ENCODE measurements at places on chromosomes 2 and 18.
A peak's percentile ranks its signal among the peaks of the same experiment; 100 is the strongest.

- no peak for DNase-seq
These were observed 505.4 kb downstream of the BCL11A start for GRCh38 chr2:60047944-60048525.

GRCh38 chr18:58867281-58867961 is 2.7 kb downstream of the ZNF532 start:
- DNase-seq = no peak

DNA sequence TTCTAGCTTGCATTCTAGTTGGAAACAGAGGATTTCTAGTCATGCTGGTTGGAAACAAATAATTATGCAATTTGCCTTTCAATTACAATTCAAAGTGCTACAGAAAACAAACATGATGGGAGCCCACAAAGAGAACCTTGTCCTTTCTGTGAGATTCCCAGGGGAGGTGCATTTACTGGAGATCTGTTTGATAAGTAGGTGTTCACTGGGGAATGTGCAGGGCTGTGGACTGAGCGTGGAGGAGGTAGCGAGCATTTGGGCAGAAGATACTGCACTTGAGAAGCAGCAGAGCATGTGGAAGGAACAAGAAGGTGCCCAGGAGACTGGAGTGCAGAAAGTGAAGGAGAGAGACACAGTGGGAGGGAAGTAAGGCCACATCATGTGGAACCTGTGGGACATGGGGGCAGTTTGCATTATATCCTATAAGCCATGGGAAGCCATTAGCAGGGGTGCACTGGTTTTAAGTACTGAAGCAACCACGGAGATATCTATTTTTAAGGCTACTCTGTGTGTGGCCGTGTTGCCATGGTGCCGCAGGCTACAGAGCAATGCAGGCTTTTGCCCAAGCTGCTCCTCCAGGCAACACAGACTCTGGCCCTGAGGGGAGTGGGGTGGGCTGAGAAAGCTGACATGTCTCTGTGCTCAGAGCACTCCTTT is 154.0 kb downstream of the ANTXR1 start:
- DNase-seq = no peak

DNA sequence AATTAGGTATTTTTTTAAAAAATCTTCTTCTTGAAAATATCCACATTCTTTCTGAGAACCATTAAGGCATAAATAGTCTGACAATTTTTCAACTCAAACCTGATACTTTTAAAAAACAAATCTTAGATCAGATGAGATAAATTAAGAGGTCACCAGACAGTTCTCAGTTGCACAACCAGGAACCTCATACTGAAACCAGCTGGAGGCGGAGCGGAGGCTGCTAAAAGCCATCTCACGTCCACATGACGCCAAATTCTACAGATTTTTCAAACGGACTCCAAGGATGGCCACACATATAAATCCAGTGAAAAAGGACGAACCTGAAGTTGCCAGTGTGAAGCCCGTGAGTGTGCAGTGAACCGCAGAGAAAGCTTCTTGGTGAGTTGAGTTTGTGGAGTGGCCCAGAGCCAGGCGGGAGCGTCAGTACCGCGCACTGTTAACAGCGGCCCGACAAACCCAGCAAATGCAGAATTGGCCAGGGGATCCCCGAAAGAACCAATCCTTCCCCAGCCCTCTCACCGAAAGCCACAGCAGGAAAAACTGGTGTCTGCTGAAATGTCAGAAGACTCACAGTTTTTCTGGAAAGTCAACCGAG is 53.1 kb upstream of the BBS5 start:
- no peak for DNase-seq

DNA sequence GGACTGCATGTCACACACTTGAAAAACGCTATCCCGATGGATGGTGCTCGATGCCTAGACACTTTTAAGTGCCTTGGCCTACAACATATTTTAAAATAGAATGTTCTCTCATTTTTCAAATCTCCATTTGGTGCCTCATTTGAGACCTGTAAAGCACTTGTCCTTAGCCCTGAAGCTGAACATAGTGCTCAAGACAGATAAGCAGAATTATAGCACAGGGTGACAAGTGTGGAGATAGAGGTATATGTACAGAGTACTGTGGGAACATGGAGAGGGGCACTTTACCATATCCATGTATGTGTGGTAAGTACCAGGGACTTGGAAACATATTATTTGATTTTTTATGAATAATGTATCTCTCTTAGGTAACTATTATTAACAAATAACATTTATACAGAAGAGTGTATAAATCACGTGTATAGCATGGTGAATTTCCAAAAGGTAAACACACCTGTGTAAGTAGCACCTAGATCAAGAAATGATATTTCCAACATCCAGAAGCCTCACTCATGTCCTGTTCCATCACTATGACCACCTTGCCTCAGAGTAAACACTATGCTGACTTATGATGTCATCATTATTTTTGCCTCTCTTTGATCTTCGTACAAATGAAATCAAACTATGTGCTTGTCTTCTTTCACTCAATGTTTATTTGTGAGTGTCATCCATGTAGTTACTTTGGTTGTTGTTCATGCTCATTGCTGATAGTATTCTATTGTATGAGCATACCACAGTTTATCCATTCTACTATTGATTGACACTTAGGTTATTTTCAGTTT is 103.6 kb downstream of the BABAM2 start:
- DNase-seq = no peak

- no peak for DNase-seq
These were observed 1.6 kb downstream of the IRS1 start for GRCh38 chr2:226797989-226798421.

DNA sequence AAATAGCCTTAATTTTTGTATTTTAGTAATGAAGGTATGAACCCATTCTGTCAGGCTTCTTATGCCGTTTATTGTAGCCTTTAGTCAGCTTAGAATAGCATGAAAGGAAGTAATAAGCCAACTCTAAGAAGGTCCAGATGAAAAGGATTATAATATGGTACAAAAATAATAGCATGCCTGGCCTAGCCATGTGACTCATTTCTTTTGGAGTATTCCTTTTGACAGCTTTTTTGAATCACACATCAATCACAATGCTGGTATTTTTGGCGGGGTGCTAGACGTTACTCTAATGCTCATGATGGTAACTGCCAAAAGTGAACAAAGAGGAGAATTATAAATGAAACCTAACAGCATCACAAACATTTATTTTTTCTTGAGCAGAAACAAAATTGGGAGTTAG is 19.9 kb downstream of the FMNL2 start:
- no peak for DNase-seq

DNA sequence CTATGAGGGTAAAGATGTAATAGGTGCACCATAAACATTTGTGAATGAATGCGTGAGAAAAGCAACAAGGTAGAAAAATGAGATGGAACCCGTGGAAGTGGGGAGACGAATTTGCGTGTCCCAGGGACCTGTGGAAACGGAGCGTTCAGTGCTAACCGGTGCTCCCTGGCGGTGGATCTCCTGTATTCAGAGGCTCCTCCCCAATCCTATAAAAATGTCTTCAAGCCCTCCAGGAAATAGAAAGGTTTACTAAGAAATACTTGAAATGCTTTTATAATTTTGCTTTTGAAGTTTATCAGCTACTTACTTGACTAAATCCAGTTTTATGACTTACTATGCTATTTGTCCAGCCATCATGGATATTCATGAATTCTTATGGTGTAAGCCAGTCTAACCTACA is 62.8 kb upstream of the RBM44 start:
- no peak for DNase-seq

GRCh38 chr2:178250429-178250828 is 56.1 kb downstream of the OSBPL6 start:
- DNase-seq = no peak

DNA sequence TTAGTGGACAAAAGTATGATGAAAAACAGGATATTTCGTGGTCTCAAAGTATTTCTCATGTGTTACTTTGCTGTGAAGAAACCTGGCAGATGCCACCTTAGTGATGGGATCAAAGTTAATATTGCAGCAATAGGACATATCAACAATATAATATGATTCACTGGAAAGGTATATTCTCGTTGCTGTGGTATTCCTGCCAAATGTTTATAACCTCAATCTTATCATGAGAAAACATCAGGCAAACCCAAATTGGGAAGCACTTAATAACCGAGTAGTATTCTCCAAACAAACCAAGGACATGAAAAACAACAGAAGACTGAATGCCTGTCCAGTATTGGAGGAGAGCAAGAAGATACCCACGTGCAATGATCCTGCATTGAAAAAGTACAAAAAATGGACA is 302.6 kb upstream of the MC4R start:
- no peak for DNase-seq

DNA sequence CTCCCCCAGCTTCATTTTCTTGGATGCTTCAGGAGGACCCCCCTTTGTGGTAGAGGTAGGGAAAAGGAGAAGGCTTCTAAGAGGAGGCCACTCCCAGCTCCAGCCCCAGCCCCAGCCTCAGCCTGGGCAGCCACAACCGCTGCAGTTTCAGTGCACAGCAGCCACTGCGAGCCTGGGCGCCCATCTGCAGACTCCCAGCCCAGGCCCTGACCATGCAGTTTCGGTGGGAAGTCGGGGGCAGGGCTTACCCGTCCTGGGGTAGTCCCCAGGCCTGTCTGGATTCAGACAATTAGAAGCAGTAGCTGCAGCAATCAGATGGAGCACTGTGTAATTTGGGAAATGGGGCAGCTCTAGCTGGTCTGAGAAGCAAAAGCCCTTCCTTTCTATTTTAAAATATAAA is 28.6 kb downstream of the ITM2C start:
- no peak for DNase-seq

DNA sequence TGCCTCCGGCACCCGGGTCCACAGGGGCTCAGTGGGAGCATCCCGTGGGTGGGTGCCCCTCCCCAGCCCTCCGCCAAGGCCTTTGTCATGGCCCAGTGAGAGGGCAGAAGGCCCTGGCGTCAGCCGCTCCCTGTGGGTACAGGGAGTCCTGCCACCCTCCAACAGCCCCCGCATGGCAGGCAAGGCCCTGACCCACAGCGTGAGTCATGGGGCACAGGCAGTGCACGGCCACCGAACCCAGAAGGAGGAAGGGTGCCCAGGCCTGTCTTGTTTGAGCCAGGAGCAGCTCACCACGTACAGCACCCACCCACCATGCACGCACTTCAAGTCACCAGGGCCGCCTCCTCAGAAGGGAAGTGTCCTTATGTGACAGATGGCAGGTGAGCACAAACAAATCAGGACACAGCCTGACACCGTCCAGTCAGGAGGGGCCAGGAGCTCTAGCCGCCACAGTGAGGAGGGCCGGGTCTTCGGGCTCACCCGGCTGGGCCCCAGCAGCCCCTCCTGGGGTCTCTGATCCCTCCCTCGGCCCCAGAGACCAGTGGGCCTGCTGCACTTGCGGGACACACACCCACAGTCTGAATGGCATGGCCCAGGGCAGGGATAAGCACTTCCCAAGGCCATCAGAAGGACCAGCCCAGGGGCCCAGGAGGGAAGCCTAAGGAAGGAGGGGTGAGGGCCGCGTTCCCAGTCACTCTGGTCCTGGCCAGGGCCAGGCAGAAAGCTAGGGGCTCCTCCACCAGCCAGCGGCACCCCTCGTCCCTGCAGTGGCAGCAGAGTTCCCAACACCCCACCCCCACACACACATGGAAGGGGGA is 25.8 kb downstream of the BIN1 start:
- peak; percentile 33 for DNase-seq

DNA sequence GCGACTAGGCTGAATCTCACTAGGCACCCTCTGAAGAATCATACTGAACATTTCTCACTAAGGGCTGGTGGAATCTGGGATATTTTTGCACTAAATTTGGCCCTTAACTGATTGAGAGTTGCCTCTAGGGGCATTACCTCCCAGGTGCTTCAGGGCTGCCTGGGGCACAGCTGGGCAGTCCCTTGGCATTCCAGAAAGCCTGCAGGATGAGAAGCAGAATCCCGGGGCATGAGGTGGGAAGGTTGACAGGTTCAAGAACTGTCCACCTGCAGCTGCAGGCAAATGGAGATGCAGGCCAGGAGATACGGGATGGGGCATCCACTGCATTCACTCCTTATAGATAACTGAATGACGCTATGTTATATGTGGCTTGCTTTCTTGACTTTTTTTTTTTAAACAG is 7.4 kb downstream of the RESP18 start:
- no peak for DNase-seq

DNA sequence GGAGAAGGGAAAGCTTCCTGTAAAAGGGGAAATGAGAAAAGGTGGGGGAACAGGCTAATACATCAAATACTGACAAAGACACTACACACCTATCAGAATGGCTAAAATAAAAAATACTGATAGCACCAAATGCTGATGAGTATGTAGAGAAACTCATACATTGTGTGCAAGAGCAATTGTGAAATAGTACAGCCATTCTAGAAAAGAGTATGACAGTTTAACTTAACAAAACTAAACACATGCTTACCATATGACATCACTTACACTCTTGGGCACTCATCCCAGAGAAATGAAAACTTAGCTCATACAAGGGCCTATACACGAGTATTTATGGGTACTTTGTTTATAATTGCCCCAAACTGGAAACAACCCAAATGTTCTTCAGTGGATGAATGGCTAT is 53.4 kb downstream of the ZNF638 start:
- DNase-seq = no peak

GRCh38 chr2:188444106-188444835 is 152.6 kb downstream of the GULP1 start:
- no peak for DNase-seq

DNA sequence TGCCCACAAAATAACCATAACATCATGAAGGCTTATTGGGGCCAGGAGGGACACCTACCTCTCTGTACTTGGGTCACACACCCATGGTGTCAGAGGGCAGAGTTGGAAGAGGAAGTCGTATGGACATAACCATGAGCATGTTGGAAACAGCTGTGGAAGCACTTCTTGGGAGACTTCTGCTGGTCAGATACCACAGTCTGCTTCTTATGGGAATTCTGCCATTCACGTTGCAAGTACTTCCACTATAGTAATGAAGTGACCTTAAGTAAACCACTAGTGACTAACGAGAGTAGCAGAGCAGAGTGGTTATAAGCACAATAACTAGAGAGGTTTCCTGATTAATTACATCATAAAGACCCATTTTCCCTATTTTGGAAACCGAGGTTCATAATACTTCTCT is 61.1 kb upstream of the TFPI start:
- DNase-seq = no peak

- DNase-seq = no peak
These were observed 79.1 kb upstream of the ZFP36L2 start for GRCh38 chr2:43305517-43305916.

DNA sequence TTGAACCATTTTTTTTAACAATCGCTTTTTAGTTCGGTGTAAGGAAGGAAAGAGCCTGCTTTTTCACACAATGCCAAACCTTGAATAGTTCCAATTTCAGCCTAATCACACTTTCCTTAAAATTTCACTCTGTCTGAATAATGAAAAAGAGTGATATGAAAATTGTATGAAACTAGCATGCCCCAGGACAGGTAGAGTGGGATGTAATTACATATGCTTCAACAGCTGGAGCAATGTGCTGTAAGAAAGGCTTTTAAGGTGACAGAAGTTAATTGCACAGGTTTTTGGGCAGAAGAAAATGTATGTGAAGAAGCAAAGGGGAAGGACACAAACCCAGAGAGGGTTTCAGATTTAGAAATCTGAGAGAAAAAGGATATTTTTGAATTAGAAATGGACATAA is 184.0 kb downstream of the DSC3 start:
- no peak for DNase-seq

Measured in activated CD4-positive, alpha-beta T cell treated with anti-CD3 and anti-CD28 coated beads, Interleukin-2, amount 50 U/mL, for 24 hours (primary cell).